ENCODE measurements at places on chromosomes 7 and 10. TPM values are rescaled to one million over a fixed set of nuclear protein-coding genes. Genes with fewer than 3 reads are reported as not detected.
A peak's percentile ranks its signal among the peaks of the same experiment; 100 is the strongest.

BCAP29 gene
- total RNA-seq, result 30.1 TPM

CPA5 gene
- total RNA-seq, result not detected

ABCC2 gene
- 0.39 TPM for total RNA-seq

PLXNA4 gene
- total RNA-seq, result 16.2 TPM

CYREN gene
- 33.3 TPM for total RNA-seq

ZPBP gene
- not detected for total RNA-seq

CTNNA3 gene
- 3.3 TPM for total RNA-seq

KIAA1549 gene
- total RNA-seq, result 40.2 TPM

FAM180A gene
- not detected for total RNA-seq

WEE2 gene
- not detected for total RNA-seq

DNA sequence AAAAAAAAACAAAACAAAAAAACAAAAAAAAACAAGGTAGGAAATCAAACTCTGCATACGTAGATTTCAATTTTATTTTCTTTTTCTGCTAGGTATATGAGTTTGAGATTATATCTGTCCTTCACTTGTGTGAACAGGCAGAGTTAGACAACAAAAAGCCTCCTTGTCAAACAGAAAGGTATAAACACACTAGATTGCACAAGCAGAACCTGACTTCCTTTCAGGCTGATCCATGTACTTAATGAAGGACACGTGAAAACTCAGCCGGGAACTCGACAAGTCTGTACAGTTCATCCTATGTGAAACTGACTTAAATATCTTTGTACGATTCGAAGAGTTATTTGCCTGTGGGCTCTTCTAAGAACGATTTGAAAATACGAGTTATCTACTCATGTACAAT lies 254.1 kb downstream of the ARL4A start:
- no peaks in the 10 kb centered on the region for H3K4me1 ChIP-seq
- H3K27ac ChIP-seq, result no peak overlapping the region
- no peak overlapping the region for H3K4me3 ChIP-seq
- no peak for DNase-seq

- DNase-seq, result no peak
- H3K36me3 ChIP-seq, result peaks cover 10% of the 10 kb centered on the region
- H3K27me3 ChIP-seq, result peaks cover 2% of the 10 kb centered on the region
- no peak overlapping the region for H3K4me3 ChIP-seq
These were observed 9.2 kb downstream of the PCBD1 start for GRCh38 chr10:70879207-70879606.

- H3K4me1 ChIP-seq, result peaks cover 5% of the 10 kb centered on the region
- H3K27ac ChIP-seq, result no peak overlapping the region
- DNase-seq, result no peak
- no peak overlapping the region for H3K4me3 ChIP-seq
These were observed 9.8 kb downstream of the CDHR1 start for GRCh38 chr10:84204122-84204521.

- H3K27me3 ChIP-seq, result peaks cover 8% of the 10 kb centered on the region
- no peaks in the 10 kb centered on the region for H3K4me1 ChIP-seq
- DNase-seq, result no peak
- no peak overlapping the region for H3K4me3 ChIP-seq
- no peak overlapping the region for H3K27ac ChIP-seq
These were observed 98.9 kb upstream of the SDK1 start for GRCh38 chr7:3201937-3202710.

DNA sequence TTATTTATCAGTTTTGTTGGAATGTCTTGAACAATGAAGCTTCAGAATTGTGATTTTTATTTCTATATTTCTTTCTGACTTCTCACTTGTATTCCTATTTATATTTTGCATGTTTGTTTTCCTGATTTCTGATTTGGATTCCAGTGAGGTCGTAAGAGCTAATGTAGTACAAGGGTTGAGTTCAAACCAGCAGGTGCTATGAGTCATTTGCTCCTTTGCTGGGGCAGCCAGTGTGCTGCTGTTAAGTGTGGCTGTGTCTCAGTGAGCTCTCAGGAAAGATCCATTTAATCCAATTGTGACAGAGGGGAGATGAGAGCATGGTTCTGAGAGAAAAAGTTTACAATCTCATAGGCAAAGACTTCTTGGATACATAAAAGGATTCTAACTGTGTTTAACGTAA lies 48.6 kb downstream of the MCU start:
- DNase-seq, result no peak
- no peak overlapping the region for H3K4me3 ChIP-seq
- H3K4me1 ChIP-seq, result peaks cover 19% of the 10 kb centered on the region
- no peaks in the 10 kb centered on the region for H3K27me3 ChIP-seq

GRCh38 chr10:58424176-58424575 lies 39.0 kb downstream of the TFAM start:
- no peak overlapping the region for H3K4me3 ChIP-seq
- no peak for DNase-seq
- no peak overlapping the region for H3K27ac ChIP-seq
- no peaks in the 10 kb centered on the region for H3K4me1 ChIP-seq

GRCh38 chr7:19690736-19691135 lies 18.1 kb downstream of the POLR1F start:
- no peak overlapping the region for H3K4me3 ChIP-seq
- H3K36me3 ChIP-seq, result no peaks in the 10 kb centered on the region
- DNase-seq, result no peak
- no peaks in the 10 kb centered on the region for H3K4me1 ChIP-seq

GRCh38 chr7:140364819-140365218 lies 33.5 kb downstream of the SLC37A3 start:
- peaks cover 13% of the 10 kb centered on the region for H3K4me1 ChIP-seq
- no peak for DNase-seq
- H3K27ac ChIP-seq, result peak overlapping the region; percentile 12
- peaks cover 11% of the 10 kb centered on the region for H3K36me3 ChIP-seq

DNA sequence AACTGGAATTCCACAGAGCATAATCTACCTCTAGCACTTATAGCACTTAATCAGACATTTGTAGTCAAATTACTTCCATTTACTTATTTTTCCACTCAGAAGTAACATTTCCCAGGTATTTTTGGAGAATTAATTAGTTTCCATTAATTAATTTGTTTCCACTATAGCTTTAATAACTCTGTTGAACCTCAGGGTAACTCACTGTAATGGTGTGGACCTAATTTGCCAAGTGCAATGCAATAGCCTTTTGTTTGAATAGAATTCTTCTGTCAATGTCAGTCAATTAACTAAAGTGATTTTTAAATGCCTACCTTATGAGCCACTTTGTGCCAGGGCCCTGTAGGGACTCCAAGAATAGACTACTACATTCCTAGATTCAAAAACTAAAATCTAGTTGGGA lies 115.4 kb downstream of the CSTF2T start:
- H3K27ac ChIP-seq, result no peak overlapping the region
- H3K4me1 ChIP-seq, result no peaks in the 10 kb centered on the region
- H3K36me3 ChIP-seq, result peaks cover 6% of the 10 kb centered on the region

DNA sequence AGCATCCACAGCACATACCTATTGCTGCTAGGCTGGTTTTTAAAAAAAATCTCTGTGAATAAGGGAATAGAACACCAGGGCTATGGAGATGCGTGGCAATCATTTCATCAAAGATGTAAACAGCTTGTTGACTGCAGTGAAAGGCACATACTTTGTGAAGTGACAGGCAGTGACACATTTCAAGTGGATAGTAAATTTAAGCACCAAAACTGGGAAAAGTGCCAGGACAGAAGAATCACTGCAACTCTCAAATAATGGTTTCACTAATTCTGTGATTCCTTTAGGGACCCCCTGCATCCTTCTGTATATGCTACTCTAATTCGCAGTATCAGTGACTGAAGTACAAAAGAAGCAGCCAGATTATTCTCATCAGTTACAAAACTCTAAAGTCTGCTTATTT lies 145.2 kb upstream of the KLF14 start:
- H3K36me3 ChIP-seq, result no peaks in the 10 kb centered on the region
- H3K27me3 ChIP-seq, result no peaks in the 10 kb centered on the region
- no peak overlapping the region for H3K4me3 ChIP-seq
- no peak overlapping the region for H3K27ac ChIP-seq
- peaks cover 2% of the 10 kb centered on the region for H3K4me1 ChIP-seq

DNA sequence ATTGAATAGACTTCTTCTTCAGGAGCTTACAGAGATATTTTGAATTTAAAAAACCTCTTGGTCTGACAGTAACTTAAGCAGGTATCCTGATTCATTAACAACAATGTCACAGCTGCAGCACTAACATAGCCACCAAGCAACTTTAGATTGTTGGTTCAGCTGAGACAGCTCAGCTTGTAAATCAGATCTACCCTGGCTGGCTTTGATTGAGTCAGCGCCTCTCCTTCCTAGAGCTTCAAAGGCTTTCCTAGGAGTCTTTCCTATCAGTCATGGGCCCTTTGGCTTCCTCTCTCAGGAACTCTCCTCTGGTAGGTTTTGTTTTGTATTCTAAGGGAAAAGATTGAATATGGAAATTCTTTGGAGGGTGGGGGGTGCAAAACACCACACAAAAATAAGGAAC lies 70.7 kb upstream of the STEAP4 start:
- H3K4me3 ChIP-seq, result no peak overlapping the region
- no peak overlapping the region for H3K27ac ChIP-seq
- no peaks in the 10 kb centered on the region for H3K4me1 ChIP-seq
- no peak for DNase-seq
- H3K36me3 ChIP-seq, result peaks cover 15% of the 10 kb centered on the region

DNA sequence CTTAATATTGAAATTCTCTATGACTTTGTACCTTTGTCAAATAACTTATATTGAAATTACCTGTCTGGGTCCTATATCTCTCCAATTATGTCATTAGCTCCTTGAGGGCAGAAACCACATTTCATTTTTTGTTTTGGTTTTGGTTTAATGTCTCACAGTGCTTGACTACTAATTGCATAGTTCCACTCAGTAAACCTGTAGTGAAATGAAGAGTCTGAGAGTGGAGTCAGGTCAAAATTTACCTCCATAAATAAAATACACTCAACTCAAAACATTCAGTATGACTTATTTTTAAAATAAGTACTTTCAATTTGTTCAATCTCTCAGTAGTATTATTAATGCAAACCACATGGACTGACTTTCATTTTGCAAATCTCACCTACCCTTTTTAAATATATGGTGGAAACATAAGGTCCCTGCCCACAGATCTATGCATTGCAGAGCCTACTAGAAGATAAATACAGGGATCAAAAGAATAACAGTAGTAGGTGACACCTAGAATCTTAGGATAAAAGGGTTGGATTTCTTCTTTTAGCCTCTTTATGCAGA lies 32.5 kb downstream of the PDE1C start:
- no peaks in the 10 kb centered on the region for H3K27me3 ChIP-seq
- no peaks in the 10 kb centered on the region for H3K4me1 ChIP-seq
- DNase-seq, result no peak
- peaks cover 6% of the 10 kb centered on the region for H3K36me3 ChIP-seq
- H3K4me3 ChIP-seq, result no peak overlapping the region
- no peak overlapping the region for H3K27ac ChIP-seq

DNA sequence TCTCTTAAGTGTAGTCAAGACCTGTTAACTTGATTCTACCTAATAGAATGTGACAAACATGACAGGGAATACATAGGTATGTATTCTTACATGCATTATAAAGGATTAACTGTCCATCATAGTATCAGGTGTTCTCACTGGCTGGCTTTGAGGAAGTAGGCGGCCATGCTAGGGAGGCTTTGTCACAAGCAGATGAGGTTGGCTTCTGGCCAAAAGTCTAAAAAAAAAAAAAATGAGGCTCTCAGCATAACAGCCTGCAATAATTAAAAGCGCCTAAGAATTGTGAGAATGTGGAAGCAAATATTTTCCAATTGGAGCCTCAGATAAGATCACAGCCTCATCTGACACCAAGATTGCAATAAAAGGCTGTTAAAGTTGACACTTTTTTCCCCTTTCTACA lies 1256.8 kb upstream of the SORCS1 start:
- H3K4me1 ChIP-seq, result no peaks in the 10 kb centered on the region
- DNase-seq, result no peak
- no peaks in the 10 kb centered on the region for H3K27me3 ChIP-seq
- H3K36me3 ChIP-seq, result no peaks in the 10 kb centered on the region
- H3K27ac ChIP-seq, result no peak overlapping the region

- H3K27ac ChIP-seq, result peak overlapping the region; percentile 57
- H3K4me1 ChIP-seq, result peaks cover 9% of the 10 kb centered on the region
- DNase-seq, result peak; percentile 71
- H3K36me3 ChIP-seq, result peaks cover 4% of the 10 kb centered on the region
These were observed 11.1 kb downstream of the CALY start for GRCh38 chr10:133325440-133326222.

- H3K27me3 ChIP-seq, result peaks cover 5% of the 10 kb centered on the region
- peaks cover 8% of the 10 kb centered on the region for H3K4me1 ChIP-seq
- no peak overlapping the region for H3K4me3 ChIP-seq
- no peak overlapping the region for H3K27ac ChIP-seq
These were observed 134.4 kb downstream of the SH3PXD2A start for GRCh38 chr10:103720964-103721335.

DNA sequence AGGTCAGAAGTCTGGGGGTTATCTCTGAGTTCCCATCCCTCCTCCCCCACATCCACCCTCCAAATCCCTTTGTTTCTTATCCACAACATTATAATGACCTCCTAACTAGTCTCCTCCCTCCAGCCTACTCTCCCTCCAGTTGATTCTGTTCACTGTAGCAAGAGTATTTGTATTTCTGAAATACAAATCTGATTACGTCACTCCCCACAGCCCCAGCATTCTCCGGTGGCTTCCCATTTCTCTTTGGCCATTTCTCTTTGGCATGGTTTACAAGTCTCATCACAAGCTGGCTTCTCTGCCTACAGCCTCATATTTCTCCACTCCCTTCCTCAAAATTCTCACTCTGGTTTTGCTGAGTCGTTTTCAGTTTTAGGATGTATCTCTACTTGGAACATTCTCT lies 24.6 kb upstream of the MRPS33 start:
- H3K27me3 ChIP-seq, result no peaks in the 10 kb centered on the region
- no peaks in the 10 kb centered on the region for H3K4me1 ChIP-seq
- no peak for DNase-seq
- no peak overlapping the region for H3K4me3 ChIP-seq

GRCh38 chr7:94392393-94392786 lies 2.3 kb upstream of the COL1A2 start:
- DNase-seq, result no peak
- H3K36me3 ChIP-seq, result no peaks in the 10 kb centered on the region
- H3K4me3 ChIP-seq, result no peak overlapping the region
- H3K27me3 ChIP-seq, result no peaks in the 10 kb centered on the region
- peaks cover 8% of the 10 kb centered on the region for H3K4me1 ChIP-seq

- H3K27me3 ChIP-seq, result peaks cover under 1% of the 10 kb centered on the region
- H3K4me1 ChIP-seq, result no peaks in the 10 kb centered on the region
- no peak for DNase-seq
- peaks cover 14% of the 10 kb centered on the region for H3K36me3 ChIP-seq
These were observed 26.6 kb downstream of the PHTF2 start for GRCh38 chr7:77825131-77825530.

DNA sequence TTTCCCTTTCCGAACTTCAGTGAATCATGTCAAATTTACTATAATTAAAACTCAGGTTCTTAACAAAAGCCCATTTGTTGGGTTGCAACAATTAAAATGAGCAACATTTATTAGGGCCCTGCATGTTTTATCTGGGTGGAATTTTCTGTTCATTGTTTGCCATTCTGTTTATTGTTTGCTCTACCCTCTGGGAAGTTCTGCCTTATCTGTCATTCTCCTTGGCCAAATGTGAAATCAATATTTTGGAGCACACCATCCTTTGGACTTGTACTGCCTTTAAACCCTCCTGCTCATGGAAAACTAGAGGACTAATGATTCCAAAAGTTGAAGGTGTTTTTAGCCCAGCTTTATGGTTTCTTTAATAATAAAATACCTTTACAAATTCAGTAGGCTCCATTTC lies 134.5 kb upstream of the KCND2 start:
- no peaks in the 10 kb centered on the region for H3K4me1 ChIP-seq
- H3K27me3 ChIP-seq, result no peaks in the 10 kb centered on the region
- DNase-seq, result no peak
- no peak overlapping the region for H3K27ac ChIP-seq
- H3K36me3 ChIP-seq, result no peaks in the 10 kb centered on the region
- H3K4me3 ChIP-seq, result no peak overlapping the region
